Right lung (tissue), 10 donors: ENCODE measurements at places on chromosomes 2 and 18.

DNA sequence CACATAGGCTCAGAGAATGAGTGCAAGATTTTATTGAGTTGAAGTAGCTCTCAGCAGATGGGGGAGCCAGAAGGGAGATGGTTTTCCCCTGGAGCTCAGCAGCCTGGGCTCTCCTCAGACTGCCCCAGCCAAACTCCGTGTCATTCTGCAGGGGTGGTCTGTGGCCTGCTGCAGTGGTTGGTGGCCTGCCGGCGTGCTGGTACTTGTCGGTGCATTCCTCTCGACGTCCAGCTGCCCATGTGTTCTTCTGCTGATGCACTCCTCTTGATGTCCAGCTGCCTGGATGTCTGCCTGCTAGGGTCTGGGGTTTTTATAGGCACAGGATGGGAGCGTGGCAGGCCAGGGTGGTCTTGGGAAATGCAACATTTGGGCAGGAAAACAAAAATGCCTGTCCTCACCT lies 25.6 kb upstream of the TMEM17 start:
- DNase-seq, result no peak

GRCh38 chr2:66127656-66128055 lies 307.3 kb upstream of the MEIS1 start:
- no peak for DNase-seq

- DNase-seq, result peak; percentile 69
Observed at GRCh38 chr2:12702168-12703121, 14.3 kb upstream of the TRIB2 start.

- no peak for DNase-seq
Observed at GRCh38 chr2:96386470-96386869, 50.9 kb downstream of the NCAPH start.

DNA sequence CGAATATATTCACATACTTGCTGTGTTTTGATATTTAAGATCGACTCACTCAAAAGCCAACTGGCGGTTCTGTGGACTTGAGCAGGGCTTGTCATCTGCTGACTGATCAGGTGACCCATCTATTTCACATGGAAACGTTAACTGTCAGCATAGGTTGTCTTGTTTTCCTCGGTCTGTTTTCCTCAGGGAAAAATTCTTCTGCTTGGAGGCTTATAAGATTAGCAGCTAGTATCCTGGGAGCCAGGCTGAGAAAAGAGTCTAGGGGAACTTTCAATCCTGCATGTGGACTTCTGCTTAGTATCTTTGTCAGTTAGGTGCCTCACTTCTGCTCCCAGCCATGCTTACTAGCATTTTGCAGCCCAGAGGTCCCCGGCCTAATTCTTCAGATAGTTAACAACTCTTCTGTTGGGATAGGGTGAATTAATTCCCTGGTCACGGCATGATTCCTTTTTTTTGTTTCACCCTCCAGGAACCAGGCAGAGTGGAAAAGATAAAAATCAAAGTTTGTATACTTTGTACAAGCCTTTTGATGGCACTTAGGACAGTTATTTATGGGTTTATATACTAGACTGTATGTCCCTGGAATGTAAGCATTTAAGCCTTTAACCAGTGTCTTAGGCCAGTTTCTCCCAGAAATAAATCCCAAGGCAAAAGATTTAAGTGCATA lies 226.0 kb downstream of the GULP1 start:
- DNase-seq, result no peak

- no peak for DNase-seq
Observed at GRCh38 chr2:23354554-23354953, 30.4 kb upstream of the KLHL29 start.

DNA sequence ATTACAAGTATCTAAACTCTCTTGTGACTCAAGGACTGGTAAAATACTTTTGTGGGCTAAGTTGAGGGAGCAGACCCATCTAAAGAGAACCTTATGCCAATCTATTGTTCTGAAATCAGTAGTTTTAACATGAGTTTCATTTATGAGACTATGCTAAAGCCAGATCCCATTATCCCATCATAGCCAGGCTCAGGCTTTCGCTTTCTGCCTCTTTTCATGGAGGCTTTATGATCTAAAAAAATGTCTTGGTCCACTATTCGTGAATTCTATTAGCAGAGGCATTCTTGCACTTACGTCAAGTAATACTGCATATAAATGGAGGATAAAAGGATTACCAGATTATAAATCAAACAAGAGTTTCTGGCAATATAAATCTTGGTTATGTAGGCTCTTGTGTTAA lies 1636.9 kb upstream of the ACVR2A start:
- DNase-seq, result no peak
